ENCODE measurements at places on chromosomes 13 and 19.

DNA sequence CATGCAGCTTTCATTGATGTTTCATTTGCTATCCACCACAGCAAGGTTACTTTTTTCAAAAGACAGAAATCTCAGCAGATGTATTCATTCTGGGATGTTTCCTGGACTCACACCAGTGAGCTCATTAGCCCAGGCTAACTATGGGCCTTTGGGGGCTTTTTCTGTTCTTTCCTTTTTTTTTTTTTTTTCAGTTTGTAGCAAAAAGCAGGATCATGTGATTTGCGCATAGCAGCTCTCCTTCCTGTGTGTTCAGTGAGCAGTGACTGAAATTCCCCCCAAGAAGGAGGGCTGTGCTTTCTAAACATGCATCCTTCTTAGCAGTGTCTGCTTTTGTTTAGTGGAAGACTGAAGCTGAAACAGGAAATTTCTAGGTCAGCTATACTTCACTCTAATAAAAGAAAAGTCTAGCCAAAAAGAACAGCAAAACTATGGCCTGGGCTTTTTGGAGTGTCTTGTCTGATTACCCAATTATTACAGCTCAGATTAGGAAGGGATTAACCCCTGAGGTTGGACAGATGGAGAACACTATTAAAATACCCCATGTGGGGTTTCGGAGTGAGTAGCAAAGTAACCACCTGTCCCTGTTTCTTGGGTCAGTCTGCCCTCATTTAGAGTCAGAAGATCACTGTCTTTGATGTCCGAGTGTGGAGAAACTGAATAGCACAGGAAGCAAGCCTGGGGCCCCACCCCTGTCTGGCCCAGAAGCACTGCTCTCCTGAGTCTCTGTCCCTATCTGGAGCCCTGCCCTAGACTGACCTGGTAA, 8.9 kb upstream of the AMER2 start:
- DNase-seq, result no peak

DNA sequence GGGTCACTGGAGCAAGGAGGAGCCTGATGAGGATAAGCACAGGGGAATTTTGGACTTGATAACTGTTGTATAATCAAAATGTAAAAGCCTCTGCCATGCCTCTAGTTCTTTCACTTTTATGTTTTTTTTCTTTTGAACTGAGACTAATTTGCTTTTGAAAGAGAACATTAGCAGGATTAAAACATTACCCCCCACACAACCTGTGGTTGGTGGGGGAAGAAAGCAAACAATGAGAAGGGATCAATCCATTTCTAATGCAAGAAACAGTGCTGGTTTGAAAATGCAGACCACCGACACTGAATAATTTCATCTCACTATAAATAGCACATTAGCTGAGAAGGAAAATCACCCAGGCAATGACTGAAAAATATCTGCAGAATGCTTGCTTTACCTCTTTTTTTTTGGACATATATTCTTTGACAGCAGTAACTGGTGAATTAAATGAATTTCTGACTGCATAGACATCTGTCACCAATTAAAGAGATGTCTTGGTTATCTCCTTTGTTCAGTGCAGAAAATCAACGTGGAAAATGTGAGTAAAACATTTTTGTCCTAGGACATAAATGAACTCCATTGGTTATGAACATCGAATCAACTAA, 48.6 kb upstream of the TRPC4 start:
- no peak for DNase-seq

DNA sequence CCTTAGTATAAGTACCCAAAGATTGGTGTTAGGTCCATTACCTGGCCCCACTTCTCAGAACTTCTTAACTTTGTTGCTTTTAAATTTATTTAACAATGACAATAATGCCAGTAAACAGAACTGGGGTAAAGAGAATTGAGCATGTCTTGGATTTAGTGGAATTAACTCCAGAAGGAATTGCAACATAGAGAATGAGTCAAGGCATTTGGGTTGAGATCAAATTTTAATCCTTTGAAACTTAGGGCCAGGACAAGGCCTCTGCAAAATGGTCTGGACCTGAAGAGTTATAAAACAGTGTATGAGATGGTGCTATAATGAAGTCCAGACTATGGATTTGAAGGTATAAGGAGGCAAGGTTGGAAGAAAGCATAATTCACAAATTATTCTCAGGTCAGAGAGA, 1030.4 kb downstream of the SLITRK5 start:
- peak; percentile 57 for DNase-seq

DNA sequence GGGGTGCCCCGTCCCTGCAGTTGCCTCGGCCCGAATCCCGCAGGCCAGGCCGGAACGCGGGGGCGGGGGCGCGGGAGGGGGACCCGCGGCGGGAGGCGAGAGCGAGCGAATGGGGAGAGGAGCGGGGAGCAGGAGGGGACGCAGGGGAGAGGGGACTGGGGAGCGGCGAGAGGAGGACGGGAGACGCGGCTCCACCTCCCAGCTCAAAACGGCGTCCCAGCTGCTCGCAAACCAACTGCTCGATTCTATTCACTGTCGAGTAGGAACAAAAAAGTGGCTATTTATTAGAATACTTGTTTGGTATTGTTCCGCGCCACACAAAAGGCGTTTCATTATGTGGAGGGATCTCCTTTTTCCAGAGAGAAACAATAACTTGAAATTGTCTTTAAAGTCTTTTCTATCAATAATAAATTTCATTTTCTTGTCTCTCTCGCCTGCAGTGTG, 10.6 kb upstream of the SOX1 start:
- no peak for DNase-seq

- no peak for DNase-seq
Measured at GRCh38 chr19:1811942-1812425, at the start of gene ATP8B3. Gene ATP8B3, minus strand, starts transcription at chr19:1812276. Its CDS starts 540 bp downstream, at chr19:1811736.

GRCh38 chr13:113843063-113843654, 20.7 kb downstream of the GAS6 start:
- no peak for DNase-seq

- DNase-seq, result no peak
Measured at GRCh38 chr19:29680937-29681336, 15.7 kb downstream of the PLEKHF1 start.

DNA sequence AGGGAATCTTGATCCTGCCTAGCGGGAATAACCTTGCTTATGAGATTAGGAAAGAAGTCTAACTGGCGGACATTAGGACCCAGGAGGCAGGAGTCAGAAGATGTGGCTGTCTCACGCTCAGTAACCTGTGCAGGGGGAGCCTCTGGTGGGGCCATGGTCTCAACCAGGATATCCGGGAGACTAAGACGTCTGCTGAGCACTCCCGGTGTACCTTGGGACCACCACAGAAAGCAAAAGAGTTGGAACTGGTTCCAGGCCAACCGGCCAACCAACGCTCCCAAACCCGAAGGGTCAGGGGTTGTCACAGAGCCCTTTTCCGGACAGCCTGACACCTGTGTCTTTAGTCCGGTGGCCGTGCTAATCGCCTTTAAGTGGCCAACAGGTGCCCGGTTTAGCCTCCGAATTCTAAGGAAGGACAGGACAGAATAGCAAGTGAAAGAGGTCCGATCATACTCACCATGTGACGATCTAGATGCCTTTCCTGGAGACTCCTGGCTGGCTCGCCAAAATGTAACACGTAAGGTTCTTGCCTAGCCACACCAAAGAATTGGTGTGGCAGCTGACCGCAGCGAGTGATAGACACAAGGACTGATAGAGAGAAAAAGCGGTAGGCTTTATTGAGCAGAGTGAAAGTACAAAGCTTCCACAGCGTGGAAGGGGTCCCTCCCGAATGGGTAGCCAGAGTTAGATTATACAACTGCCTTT, 103.9 kb upstream of the DIAPH3 start:
- DNase-seq, result peak; percentile 5

GRCh38 chr19:55493052-55493644, 4.9 kb downstream of the SSC5D start:
- DNase-seq, result no peak

GRCh38 chr13:38674208-38674607, 12.7 kb upstream of the FREM2 start:
- peak; percentile 64 for DNase-seq

DNA sequence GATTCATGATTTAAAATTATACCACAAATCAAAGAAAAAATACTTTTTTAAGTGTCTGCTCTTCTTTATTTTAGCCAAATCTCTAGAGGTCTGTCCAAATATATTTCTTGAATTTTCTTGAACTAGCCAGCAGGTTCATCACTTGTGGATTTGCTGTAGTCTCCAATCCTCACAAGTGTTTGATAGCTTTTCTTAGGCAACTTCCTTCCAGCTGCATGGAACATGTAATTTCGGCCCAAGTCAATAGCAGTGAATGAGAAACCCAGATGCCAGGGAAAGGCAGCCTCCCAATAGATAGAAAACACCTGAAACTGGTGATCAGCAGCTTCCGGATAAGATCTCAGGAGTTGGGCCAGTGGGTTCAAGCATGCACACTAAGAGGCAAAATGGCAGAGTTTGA, 15.6 kb upstream of the RNASEH2B start:
- DNase-seq, result no peak

- DNase-seq, result peak; percentile 31
Measured at GRCh38 chr13:98144027-98144741, 1.3 kb downstream of the FARP1 start.

DNA sequence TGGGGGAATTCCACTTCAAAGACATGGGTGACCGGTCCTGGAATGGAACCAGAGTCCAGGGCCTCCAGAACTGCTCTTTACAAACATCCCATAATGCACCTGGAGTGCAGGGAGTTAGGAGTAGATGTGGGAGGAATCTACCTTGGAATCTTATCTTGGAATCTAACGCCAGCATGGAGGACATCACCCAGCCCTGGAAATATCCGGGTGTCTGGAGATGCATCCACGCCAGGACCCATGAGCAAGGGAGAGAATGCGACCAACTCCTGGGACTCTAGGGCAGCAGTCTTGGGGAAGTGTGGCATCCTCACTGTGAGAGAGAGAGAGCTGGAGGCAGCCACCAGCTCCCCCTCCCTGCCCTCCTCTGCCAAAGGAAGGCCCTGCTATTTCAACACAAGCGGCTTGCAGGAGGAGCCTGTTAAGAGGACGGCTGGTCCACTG, 211.8 kb downstream of the UQCRFS1 start:
- DNase-seq, result no peak

GRCh38 chr13:50450279-50450678, 393.2 kb downstream of the DLEU7 start:
- no peak for DNase-seq

- DNase-seq, result no peak
Measured at GRCh38 chr19:33134571-33135041, 2.7 kb downstream of the WDR88 start.

DNA sequence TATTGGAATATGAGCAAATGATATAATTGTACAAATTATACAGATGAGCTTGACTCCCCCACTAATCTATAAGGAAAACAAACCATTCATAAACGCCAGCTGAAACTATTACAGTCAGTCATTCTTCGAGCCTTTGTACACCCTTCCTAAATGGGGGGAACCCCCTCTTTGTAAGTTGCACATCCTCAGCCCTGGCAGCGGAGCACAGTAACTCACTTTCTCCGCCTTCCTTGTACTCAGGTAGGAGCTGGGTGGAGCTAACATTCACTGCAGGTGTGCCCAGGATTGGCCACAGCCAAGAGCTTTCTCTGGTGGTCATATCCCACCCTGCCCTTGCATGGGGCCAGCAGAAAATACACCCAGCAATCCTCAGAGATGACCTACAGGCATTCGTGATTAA, 28.6 kb downstream of the PIN1 start:
- no peak for DNase-seq

GRCh38 chr19:38036707-38037611, 130.0 kb downstream of the SIPA1L3 start:
- DNase-seq, result no peak
